Stimulated activated CD4-positive, alpha-beta T cell treated with anti-CD3 and anti-CD28 coated beads, Interleukin-15, amount 100 ng/mL, for 1 hour (primary cell): ENCODE measurements at places on chromosomes 16 and 17.

DNA sequence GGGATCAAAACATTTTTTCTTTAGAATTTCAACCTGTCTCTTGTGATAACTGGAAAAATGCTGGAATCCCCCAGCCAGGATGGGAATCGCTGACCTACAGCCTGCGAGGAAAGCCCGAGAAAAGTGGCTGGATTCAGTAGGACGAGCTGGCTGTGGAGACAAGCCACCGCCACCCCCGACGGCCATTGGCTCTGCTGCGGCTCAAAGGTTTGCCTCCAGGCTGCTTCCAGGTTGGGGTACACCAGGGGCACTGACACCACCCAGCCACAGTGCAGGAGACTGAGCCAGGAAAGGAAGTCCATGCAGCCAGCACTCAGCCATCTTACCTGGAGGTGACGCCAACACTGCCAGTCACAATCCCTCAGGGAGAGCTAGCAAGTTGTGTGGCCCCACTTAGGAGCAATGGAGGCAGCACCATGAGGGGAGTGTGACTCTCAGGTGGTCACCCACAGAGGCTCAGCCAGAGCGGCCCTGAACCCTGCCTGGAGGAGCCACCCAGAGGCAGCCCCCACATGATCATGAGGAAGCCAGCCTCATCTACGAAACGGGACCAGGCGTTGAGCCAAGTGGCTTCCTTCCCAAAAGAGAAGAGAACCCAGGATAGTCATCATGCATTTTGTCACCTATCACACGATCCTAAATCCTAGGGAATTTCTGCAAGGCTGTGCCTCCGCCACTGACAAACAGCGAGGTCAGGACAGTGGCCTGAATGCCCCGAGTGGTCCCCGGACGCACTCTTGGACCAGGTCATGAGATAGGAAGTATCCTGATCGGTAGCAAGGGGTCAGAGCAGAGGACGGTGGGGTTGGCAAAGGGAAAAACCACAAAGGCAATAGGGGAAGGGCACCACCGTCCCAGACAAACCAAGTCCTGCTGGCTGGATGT is 84.8 kb downstream of the RBFOX3 start:
- no peak for DNase-seq

DNA sequence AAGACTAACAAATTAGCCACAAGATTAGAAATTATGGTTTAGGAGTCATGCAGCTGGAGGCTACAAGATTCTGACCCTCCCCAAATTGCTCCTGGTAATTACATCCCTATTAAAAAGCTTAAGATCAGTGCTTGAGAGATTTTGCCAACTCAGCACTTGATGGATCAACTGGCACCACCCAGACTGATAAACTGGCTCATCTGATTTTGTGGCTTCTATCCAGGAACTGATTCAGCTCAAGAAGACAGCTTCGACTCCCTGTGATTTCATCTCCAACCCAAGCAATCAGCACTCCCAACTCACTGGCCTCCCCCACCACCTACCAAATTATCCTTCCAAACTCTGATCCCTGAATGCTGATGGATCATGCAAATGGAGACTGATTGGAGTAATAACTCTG is 94.8 kb downstream of the TNFRSF13B start:
- no peak for DNase-seq

DNA sequence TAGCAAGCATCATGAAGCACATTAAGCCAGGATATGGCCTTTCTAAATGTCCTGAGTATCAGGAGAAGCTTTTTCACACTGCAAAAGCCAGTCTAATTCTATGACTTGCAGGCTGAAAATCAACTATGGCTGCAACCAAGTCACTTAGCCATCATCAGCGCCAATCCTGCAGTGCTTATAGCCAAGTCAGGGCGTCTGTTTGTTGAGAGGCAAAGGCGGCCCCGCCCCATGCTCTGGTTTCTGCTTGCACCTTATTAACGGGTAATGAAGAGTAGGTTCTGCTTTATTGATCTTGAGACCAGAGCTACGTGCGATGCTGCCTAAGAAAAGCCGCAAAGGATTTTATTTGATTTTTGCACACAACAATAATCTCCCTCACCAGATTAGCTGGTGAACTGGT is 88.4 kb downstream of the CDH13 start:
- DNase-seq = no peak

GRCh38 chr17:57982452-57983170 is 5.4 kb downstream of the VEZF1 start:
- DNase-seq = no peak

DNA sequence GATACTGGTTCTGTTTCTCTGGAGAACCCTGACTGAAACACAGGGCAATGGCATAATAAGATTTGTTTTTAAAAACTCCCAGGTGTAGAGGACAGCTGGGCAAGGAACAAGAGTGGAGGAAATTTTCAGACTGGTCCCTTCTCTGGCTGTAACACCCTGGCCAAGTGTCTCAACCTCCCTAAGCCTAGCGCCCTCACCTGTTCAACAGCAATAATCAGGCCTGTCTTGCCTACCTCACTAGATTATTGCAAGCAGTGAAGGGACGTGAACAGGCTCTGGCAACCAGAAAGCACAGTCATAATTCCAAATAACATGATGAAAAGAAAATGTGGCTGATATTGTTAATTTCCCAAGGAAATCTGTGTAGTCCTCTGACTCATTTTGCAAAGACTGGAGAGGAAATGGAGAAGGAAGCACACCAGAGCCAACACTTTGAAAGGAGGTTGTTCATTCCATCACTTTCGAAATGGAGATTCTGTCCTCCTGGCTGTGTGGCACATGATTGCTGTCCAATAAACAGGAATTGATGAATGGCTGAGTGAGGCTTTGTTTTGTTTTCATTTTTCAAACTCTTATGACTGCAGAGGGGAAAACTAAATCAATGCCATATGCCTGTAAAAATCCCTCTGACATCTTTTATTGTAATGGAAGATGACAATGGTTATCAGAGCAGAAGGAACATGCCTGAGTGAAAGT is 87.5 kb upstream of the HLF start:
- DNase-seq = no peak

DNA sequence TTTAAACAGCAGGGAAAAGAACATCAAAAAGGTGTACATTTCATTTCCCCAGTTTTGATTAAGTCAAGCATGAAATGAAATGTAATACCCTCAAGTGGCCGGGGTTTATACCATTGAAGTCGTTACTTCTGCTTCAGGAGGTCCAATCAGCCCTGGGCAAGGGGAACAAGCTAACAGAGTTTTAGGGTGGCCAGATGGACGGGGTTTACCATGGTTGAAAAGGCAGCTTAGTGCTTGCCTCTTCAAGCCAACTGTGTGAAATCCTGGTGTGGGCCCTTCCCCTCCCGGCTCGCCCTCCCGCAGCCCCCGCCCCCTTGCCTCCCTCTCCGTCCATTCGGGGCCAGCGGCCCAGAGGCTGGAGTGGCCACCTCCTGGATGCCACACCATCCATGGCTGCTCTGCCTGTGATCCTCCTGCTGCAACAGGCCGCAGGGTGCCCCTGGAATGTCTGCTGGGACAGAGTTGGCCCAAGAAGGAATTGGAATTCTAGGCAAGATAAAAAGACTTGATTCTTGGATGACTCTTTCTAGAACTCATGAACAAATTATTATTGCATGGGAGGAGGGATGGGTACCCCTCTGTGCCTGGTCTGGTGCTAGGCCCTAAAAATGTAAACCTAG is 296.2 kb upstream of the IRX3 start:
- no peak for DNase-seq

DNA sequence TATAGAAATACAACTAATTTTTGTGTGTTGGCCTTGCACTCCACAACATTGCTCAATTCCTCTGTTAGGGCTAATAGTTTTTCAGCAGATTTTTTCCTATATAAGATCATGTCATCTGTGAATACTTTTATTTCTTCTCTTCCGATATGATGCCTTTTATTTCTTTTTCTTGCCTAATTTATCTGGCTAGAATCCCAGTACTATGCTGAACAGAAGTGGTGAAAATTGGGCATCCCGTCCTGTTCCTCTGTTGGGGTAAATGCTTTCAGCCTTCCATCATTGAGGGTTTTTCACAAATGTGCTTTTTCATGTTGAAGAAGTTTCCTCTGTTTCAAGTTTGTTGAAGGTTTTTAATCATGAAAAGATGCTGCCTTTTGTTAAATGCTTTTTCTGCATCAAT is 22.7 kb upstream of the TNFRSF13B start:
- DNase-seq = no peak
